Activated CD4-positive, alpha-beta T cell treated with anti-CD3 and anti-CD28 coated beads, Interleukin-2, Interleukin-4, amounts not matched to agents 100 ng/mL and 50 ng/mL, durations not matched to agents 16 hours and 8 hours (primary cell): ENCODE measurements at places on chromosomes 2 and 18.

DNA sequence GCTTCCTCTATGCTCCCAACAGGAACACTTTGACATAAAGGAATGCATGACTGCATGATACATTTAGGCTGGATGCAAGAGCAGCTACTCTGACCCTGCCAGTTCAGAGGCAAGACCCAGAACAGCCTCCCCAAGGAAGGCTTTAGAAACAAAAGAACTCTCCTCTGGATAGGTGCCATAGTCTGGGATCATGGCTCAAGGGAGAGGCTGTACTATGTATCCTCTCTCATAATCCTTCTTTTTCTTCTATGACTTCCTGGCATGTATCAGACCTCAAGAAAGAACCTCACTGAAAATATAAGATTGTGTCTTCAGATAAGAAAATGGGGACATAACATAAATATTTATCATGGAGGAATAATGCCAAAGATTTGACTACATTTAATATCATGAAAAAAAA, 194.0 kb upstream of the LYPD1 start:
- no peak for DNase-seq

DNA sequence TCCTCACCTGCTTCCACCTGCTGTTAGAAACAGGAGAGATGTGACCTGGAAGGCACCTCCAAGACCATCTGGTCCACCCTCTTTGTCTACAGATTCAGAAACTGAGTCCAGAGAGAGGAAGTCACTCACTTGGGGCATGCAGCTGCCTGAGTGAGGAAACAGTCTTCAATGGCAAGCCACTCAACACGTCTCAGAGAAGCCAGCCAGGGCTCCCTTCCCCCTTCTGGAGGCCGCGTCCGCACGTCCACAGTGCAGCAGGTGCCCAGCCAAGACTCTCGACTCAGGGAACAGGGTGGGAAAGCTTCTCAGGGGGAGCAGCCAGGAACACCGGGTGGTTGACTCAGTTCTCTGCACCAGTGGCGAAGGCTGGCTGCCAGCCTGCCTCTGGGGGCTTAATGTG, 201.7 kb downstream of the BCL11A start:
- no peak for DNase-seq

DNA sequence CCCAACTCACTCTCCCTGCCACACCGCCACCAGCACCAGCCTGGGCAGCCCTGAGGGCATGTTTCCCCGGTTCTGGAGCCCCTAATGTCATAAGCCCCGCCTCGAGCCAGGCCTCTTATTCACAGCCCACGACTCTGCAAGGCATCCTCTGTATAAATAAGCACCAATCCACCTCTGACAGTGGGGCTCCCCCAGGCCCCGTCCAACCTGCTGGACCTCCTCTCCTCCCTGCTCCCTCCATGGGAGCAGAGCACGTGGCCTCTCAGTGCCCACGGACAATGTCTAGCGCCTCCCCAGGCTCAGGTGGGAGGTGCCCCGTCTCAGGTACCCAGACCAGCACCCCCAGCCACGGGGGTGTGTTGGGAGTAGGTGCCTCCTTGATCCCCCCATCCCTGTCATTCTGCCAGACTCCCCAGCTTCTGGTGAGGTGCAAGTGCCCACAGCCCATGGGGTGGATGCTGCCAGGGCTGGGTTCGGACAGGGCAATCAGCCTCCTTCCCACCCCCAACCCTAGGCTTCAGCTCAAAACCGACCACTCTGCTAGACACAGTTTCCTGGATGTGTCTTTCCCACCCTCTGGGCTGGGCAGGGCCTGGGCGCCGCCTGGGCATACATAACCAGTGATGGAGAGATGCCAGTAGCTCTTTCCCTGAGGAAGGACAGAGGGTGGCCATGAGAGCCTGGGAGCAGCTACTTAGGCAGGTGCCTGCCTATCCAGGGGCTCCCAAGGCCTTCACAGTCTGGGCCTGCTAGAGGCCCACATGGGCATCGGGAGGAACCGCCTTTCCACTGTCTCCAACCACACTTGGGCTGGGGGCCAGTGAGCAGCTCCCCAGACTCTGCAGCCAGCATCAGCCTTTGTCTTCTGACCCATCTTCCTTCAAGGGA, 1.6 kb upstream of the ADRA2B start:
- DNase-seq, result no peak

- DNase-seq, result no peak
Measured at GRCh38 chr2:223648755-223649154, 46.6 kb upstream of the SCG2 start.

DNA sequence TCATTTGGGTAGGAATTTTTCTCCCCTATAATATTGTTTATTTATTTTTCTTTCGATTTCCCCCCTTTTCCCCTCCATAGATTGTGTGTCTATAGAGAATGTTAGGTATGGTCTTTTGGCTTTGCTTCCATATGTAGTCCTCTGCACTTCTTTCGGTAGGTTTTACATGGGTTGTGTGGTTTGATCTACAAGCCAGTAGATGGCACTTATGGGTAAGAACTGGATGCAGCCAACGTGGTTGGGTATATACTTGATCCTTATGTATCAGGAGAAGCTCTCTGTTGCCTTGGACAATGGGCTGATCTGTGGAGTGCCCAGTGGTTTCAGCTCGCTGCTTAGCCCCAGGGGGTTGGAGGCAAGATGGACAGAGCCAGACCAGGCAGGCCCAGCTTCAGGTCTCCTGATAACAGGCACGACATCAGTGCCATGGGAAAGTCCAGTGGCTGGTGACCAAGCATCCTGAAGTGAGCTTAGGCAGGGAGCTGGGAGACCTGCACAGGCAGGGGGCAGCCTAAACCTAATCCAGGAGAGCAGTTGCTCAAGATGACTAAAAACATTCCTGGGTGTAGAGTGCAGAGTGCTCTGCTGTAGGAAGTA, 488.3 kb downstream of the CCDC85A start:
- DNase-seq, result no peak

GRCh38 chr2:100976645-100977391, 25.3 kb upstream of the RPL31 start:
- DNase-seq, result no peak

DNA sequence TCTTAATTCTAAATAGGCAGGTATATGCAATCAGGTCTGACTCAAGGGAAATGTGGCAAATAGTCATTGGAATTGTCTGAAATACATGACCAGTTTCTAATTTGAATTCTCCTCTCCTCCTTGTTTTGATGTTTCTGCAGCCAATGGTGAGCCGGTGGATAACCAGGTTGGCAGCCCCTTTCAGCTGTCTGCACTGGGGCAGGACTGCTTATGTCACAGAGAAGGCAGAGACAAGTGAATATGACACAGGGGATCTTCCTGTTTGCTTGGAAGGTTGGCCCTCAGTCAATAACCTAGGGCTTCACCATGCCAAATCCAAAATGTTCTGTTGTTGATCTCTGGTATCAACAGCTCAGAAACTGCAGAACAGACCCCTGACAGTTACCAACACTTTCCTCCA, 12.1 kb downstream of the MYT1L start:
- DNase-seq, result no peak

- no peak for DNase-seq
Measured at GRCh38 chr2:241851325-241852115, 7.2 kb downstream of the PDCD1 start.

GRCh38 chr2:18976168-18976961, 382.1 kb downstream of the OSR1 start:
- DNase-seq, result no peak

DNA sequence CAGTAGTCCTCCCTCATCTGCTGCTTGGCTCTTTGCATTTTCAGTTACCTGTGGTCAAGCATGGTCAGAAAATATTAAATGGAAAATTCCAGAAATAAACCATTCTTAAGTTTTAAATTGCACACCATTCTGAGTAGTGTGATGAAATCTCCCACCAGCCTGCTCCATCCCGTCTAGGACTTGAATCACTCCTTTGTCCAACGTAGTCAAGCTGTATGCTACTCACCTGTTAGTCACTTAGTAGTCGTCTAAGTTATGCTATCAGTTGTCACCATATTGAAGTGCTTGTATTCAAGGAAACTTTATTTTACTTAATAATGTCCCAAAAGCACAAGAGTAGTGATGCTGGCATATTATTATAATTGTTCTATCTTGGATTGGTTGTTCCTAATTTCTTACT, 172.5 kb downstream of the FIGN start:
- no peak for DNase-seq

- no peak for DNase-seq
Measured at GRCh38 chr2:239826376-239826775, 198.8 kb downstream of the NDUFA10 start.

DNA sequence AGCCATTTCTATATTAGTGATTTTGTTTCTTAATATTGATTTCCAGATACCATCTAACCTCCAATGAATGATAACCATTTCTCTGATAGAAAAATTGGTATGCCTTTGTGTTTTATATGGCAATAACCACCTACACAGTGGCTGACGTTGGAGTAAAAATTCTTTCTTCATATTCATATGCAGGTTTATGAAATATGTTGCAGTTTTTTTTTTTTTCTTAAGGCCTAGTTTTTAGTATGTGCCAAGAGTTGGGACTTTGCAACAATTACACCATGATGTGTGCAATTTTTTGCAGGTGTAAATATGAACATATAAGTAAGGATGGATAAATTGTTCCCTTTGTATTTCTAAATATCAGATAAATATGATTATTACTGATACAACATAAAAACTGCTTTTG, 163.2 kb upstream of the MYO3B start:
- DNase-seq, result no peak
